Smooth muscle cell of trachea (primary cell): ENCODE measurements at places on chromosomes 6 and 20. TPM values are rescaled to one million over a fixed set of nuclear protein-coding genes. Genes with fewer than 3 reads are reported as not detected.

MMUT gene
- total RNA-seq: 16.0 and 28.7 TPM in 2 replicates

CCN5 gene
- total RNA-seq: 7.4 and 25.3 TPM in 2 replicates

ADGRG6 gene
- total RNA-seq: 0.33 and 1.7 TPM in 2 replicates

PNPLA1 gene
- total RNA-seq: not detected in 2 replicates

SLC16A10 gene
- total RNA-seq: not detected in 2 replicates

PXDC1 gene
- 28.9 and 48.8 TPM in 2 replicates for total RNA-seq

TTI1 gene
- 21.2 and 21.5 TPM in 2 replicates for total RNA-seq

SLC39A7 gene
- 126 and 152 TPM in 2 replicates for total RNA-seq

ADGRF5 gene
- under 0.01 and 0.15 TPM in 2 replicates for total RNA-seq

ZSCAN23 gene
- total RNA-seq: 4.3 and 11.1 TPM in 2 replicates

CPXM1 gene
- total RNA-seq: under 0.01 and 0.83 TPM in 2 replicates

MLIP gene
- not detected in 2 replicates for total RNA-seq

GJA10 gene
- total RNA-seq: not detected in 2 replicates

KCNK16 gene
- not detected in 2 replicates for total RNA-seq

ZNF334 gene
- 1.6 and 2.5 TPM in 2 replicates for total RNA-seq

HLA-DMB gene
- 0.50 and 1.5 TPM in 2 replicates for total RNA-seq

LINC00237 gene
- total RNA-seq: not detected in 2 replicates

HUS1B gene
- total RNA-seq: 0.99 and 1.2 TPM in 2 replicates

PI3 gene
- total RNA-seq: not detected in 2 replicates

GLP1R gene
- total RNA-seq: not detected in 2 replicates

GPANK1 gene
- total RNA-seq: 13.2 and 20.9 TPM in 2 replicates

STK4 gene
- total RNA-seq: 28.4 and 31.4 TPM in 2 replicates

LGSN gene
- total RNA-seq: under 0.01 TPM in 1 of 2 replicates, not detected in the other

CCN2 gene
- 39.7 and 109 TPM in 2 replicates for total RNA-seq

PLN gene
- under 0.01 TPM in 1 of 2 replicates, not detected in the other for total RNA-seq

C6orf132 gene
- 0.29 and 0.99 TPM in 2 replicates for total RNA-seq

GID8 gene
- 26.6 and 32.4 TPM in 2 replicates for total RNA-seq

KCNK15 gene
- total RNA-seq: 0.29 and 1.3 TPM in 2 replicates

ADGRF1 gene
- total RNA-seq: not detected in 2 replicates

RCAN2 gene
- 2.2 and 6.3 TPM in 2 replicates for total RNA-seq
